ENCODE measurements at places on chromosomes 1 and 21.

DNA sequence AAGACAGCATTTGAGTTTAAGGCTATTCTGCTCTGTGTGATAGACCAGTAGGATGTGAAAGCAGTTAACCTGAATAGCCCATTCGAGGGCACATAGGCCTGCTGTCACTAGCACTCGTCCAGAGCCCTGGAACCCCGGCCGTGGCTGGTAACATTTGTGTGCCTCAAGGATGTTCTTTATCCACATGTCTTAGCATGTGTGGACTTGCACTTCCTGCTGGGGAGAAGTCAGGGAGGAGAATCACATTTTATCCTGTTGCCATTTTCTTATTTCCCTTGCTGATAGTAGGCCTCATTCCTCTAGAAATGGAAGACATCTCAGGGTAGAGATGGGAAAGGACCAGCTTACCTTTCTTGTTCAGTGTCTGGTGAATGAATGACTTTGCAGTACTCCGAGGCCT, 54.7 kb downstream of the VPS13D start:
- no peak for DNase-seq

DNA sequence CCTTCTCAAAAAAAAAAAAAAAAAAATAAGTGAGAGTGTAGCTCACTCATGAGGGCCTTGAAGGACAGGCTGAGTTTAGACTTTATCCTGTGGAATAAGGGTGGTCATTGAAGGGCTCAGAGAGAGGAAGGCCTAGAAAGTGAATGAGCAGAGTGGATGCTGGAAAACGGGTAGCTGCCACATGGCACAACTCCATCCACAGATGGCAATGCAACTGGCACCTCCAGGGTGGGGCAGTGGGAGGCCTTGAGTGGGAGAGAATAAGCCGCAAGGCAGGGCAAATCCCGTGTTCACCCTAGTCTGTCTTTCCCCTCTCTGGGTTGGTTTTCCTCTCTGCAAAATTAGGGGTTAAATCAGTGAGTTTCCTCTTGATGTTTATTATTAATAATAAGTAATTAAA, 3.1 kb downstream of the TNNI1 start:
- no peak for DNase-seq

- DNase-seq, result peak; percentile 82
Observed at GRCh38 chr1:109134423-109134822, 20.5 kb downstream of the ELAPOR1 start.

DNA sequence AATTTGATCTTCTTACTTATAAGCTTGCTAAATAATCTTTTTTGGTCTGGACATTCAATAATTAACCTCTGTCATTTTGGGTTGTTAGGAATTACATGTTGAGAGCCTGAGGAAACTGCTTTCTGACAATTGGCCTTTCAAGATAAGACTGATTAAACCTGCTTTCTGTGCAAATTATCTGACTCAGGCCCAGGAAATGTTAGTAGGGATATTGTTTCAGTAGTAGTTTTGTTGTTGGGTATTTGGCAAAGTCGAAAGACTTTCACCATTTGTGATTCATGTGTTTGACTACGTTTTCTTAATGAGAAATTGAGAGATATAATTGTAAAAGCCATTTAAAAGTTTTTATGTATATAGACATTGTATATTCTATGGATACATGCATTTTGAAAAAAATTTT, 81.1 kb upstream of the GPR88 start:
- DNase-seq, result no peak

DNA sequence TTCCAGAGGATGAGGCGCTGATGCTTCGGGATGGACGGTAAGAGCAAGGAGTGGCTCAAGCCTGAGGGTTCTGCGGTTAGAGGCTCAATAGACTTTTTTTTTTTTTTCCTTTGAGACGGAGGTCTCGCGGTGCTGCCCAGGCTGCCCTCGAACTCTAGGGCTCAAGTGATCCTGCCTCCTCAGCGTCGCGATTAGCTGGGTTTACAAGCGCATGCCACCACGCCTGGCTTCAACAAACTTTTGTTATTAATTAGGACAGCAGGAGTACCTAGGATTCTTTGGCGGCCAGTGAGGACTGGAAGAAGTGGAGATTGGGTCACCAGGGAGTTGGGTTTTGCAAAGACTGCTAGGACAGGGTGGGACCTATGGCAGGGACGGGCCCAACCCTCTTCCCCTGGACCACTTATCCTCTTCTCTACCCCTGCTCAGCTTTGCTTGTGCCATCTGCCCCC, 587 bp downstream of the SCNM1 start:
- no peak for DNase-seq

GRCh38 chr21:42542596-42542995, 28.9 kb downstream of the SLC37A1 start:
- no peak for DNase-seq

DNA sequence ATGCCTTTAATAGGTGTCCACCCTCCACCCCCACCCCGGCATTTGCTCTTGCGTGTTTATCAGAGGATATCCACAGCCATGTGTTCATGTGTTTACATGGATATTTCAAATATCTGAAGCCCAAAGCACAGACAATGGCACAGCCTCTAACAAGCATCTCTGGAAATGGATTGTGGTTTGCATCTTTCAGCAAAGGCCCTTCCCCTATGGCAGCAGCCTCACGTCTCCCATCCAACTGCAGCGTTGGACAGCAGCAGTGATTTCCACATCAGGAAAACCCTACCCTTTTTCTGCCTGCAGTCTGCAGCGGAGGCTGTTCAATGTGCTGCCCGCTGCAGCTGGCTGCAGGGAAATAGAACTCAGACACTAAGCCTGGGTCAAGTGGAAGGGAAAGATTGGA, 1.6 kb downstream of the RASSF5 start:
- DNase-seq, result no peak

DNA sequence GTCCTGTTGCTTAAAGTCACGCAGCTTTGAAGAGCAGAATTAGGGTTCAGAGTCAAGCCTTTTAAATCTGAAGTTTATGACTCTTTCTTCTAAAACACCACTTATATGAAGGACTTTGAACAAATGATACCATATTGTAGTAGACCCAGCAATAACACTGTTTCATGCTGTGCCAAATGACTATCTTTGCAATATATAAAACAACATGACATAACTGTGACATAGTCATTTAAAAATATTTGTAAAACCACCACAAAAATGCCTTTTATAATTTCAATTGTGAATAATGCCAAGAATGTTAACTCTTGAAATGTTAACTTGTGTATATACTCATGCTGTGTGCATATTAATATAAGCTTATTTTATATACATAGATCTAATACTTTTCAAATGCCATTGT, 452.1 kb upstream of the NEGR1 start:
- no peak for DNase-seq

- no peak for DNase-seq
Observed at GRCh38 chr1:110411173-110411735, 3.8 kb upstream of the LAMTOR5 start.

DNA sequence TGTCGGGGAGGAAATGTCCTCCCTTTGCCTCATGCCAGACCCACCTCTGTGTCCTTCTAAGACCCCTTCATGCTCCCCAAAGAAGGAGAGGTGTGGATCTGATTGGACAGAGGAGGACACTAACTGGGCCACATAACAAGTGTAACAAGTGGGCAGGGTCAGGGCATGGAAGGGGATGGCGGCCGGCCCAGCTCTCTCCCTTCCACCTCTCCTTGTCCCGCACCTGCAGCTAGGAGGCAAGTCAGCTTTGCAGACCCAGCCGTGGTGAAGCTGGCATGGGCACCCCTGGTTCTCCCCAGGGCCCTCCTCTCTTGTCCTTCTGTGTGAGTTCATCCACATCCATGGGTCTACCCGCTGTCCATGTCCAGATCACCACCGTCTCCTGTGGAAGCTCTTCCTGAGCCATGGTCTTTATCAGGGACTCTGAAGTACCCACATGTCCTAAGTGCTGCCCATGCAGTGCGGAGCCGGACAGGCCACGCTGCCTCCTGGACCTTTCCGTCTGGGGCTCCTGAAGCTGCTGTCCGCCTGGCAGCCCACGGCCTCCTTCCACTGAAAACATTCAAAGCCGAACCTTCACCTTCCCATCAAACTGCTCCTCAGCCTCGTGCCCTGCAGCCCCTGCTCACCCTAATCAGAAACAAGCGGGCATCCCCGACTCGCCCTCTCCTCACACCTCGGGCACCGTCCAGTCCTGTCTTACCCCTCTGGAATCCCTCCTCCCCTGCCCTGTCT, 460.5 kb downstream of the PTPRU start:
- DNase-seq, result no peak

- DNase-seq, result no peak
Observed at GRCh38 chr1:239601108-239601507, 214.7 kb downstream of the CHRM3 start.

GRCh38 chr1:97632075-97632474, 288.8 kb downstream of the DPYD start:
- DNase-seq, result no peak

DNA sequence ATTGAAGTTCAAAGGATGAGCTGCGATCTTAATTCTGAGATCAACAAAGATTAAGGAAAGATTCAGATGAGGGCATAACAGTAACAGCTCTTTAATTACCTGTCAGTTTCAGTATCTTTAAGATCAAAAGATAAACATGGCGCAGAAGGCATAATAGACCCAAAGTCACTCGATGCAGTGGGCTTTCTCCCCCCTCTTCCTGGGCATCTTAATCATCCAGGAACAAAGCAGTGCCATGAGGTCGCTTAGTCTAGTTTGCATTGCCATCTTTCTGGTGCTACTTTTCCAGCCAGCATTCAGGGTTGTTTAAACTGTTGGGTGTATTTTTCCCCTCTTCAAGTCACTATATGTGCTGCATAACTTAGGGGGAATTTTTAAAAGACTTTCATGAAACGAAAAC, 72.3 kb downstream of the HUNK start:
- DNase-seq, result no peak

DNA sequence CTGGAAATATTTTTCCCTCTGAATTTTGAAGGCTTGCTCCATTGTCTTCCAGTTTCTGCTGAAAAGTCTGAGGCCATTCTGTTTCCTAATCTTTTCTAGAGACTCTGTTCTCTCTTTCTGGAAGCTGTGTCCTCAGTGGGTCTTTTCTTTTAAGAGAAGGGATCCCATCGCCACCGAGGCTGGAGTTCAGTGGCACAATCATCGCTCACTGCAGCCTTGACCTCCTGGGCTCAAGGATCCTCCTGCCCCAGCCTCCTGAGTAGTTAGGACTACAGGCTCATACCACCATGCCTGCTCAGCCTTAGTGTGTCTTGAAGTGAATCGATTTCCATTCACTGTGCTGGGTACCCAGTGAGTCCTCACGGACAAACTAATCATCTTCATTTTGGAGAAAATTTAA, 9.6 kb upstream of the LRP8 start:
- DNase-seq, result no peak
